ENCODE measurements at places on chromosomes 7 and 10. TPM values are rescaled to one million over a fixed set of nuclear protein-coding genes. Genes with fewer than 3 reads are reported as not detected.

DNA sequence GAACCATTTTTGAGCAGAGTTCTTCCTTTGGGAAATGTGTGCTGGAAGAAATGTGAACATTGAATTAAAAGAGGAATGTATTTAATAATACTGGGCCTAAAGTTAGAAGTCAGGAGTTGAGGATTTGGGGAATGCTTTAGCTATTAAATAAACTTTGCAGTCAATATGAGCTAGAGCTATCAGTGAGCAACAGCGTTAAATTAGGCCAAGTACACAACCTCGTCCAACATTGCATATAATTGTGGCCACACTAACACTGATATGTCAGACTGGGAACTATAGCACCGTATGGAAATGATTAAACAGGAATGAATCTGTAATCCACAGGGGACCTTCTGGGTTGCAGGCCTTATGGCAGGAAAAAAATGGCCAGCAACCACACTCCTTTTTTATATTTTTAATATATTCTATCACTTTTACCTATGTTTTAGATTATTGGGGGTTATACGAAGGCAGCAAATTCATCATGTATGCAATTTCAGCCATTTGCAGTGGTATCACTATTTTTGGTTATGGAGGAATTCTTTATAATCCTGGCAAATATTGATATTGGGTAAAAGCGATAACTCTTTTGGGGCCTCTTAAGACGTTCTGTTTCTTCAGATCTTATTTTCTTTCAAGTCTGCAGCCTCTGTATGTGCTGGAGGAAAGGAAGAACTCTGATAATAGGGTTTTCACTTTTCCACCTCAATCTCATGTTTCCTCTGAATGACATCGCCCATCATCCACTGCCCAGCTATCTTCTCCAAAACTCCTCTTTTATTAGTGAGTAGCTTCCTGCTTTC lies 236.3 kb upstream of the PLXDC2 start:
- no peak overlapping the region for H3K4me3 ChIP-seq
- no peaks in the 10 kb centered on the region for H3K4me1 ChIP-seq
- H3K27ac ChIP-seq, result no peak overlapping the region
- no peaks in the 10 kb centered on the region for H3K36me3 ChIP-seq
- DNase-seq, result no peak

DNA sequence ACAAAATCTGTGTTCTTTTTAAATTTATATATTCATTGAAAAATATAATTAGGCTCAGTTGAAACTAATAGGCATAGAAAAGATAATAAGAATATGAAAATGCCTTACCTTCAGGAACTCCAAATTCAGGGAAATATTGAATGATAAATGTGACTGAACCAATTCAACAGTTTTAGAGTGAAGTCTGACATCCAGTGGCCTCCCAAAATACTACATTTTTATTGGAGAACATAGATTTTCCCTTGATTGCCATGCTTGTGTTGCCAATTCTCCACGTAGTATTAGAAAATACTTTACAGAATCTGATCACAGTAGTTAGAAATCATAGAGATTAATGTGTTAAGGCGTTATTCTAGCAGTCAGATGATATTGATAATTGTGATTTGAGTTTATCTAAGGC lies 1246.7 kb downstream of the GATA3 start:
- H3K27ac ChIP-seq, result no peak overlapping the region
- H3K36me3 ChIP-seq, result no peaks in the 10 kb centered on the region
- no peak overlapping the region for H3K4me3 ChIP-seq
- no peaks in the 10 kb centered on the region for H3K4me1 ChIP-seq
- no peaks in the 10 kb centered on the region for H3K27me3 ChIP-seq

DNA sequence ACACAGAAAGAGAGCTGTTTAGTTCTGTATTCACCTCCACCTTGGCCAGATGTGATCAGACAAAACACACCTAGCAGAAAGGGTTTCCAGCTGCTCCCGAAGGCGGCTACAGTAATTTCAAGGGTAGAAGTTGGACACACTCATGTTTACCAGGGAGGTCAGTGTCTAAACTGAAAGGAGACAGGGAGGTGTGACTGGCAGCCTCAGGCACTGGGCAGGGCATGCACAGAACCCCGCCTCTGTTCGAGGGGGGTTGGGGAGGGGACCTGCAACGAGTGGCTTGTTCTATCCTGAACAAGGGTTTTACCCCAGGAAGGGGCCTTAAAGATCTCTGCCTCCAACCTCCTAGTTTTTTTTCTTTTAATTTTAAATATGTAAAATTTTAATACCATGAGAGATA lies 49.6 kb downstream of the BPGM start:
- no peak for DNase-seq
- no peaks in the 10 kb centered on the region for H3K36me3 ChIP-seq
- H3K27ac ChIP-seq, result no peak overlapping the region
- no peaks in the 10 kb centered on the region for H3K27me3 ChIP-seq
- H3K4me3 ChIP-seq, result no peak overlapping the region
- H3K4me1 ChIP-seq, result no peaks in the 10 kb centered on the region

DNA sequence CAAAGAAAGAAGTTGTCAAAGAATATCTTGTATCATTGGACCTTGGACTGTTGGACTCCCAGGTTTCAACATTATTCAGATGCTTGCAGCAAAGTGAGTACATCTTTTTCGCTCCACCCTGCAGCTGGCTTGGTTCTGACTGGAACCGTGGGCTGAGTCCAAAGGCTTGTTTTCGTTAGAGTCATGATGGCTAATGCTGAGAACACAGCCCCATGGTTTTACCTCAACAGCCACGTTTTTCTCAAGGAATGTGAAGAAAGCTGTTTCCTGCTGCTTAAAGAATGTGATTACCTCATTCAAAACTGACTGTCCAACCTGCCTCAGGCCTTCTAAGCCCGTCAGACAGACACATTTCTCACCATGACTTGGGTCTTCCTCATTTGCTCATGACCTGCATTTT lies 69.5 kb downstream of the STEAP1B start:
- no peaks in the 10 kb centered on the region for H3K4me1 ChIP-seq
- no peak for DNase-seq
- H3K27me3 ChIP-seq, result no peaks in the 10 kb centered on the region
- H3K27ac ChIP-seq, result no peak overlapping the region
- H3K4me3 ChIP-seq, result no peak overlapping the region

ZNF853 gene
- 5.7 TPM for total RNA-seq

All from pancreas (tissue), 10 donors.